ENCODE measurements at places on chromosomes 7 and 10.

GRCh38 chr10:71319800-71320392 is 837 bp downstream of the SLC29A3 start:
- DNase-seq = no peak

GRCh38 chr7:148718431-148718830 is 19.7 kb downstream of the CUL1 start:
- no peak for DNase-seq

DNA sequence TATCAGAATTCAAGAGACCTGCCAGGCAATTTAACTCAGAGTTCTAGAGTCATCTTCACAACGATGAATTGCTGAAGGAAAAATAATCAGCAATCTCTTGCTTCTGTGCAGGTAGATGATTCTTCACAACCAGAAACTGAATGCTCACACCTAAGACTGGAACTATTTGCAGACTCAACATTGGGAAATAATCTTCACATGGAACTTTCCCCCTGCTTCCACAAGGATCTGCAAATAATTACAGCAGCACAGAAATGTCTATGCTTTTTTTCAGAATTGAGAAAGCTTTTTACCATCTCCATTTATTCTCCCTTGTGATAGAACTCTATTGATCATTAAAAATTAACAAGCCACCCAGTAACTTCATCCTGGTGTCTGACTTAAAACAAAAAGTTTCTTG is 282.8 kb downstream of the AHR start:
- DNase-seq = no peak

- DNase-seq = no peak
Measured at GRCh38 chr7:37346761-37347160, 101.9 kb downstream of the ELMO1 start.

- no peak for DNase-seq
Measured at GRCh38 chr7:43535031-43535451, 47.9 kb upstream of the STK17A start.

- no peak for DNase-seq
Measured at GRCh38 chr10:59991661-59992060, 85.3 kb upstream of the CCDC6 start.

DNA sequence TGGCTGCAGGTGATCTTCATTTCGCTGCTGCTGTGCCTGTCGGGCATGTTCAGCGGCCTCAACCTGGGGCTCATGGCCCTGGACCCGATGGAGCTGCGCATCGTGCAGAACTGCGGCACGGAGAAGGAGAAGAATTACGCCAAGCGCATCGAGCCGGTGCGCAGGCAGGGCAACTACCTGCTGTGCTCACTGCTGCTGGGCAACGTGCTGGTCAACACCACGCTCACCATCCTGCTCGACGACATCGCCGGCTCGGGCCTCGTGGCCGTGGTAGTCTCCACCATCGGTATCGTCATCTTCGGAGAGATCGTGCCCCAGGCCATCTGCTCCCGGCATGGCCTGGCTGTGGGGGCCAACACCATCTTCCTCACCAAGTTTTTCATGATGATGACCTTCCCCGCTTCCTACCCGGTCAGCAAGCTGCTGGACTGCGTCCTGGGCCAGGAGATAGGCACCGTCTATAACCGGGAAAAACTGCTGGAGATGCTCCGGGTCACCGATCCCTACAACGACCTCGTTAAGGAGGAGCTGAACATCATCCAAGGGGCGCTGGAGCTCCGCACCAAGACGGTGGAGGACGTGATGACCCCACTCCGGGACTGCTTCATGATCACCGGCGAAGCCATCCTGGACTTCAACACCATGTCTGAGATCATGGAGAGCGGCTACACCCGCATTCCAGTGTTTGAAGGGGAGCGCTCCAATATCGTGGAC is 1.3 kb downstream of the CNNM2 start:
- no peak for DNase-seq

- no peak for DNase-seq
Measured at GRCh38 chr10:48210966-48211365, 63.5 kb downstream of the FRMPD2 start.

- no peak for DNase-seq
Measured at GRCh38 chr7:42070068-42070467, 166.9 kb downstream of the GLI3 start.
